Fibroblast of gingiva (primary cell): ENCODE measurements at places on chromosomes 5 and 9.

DNA sequence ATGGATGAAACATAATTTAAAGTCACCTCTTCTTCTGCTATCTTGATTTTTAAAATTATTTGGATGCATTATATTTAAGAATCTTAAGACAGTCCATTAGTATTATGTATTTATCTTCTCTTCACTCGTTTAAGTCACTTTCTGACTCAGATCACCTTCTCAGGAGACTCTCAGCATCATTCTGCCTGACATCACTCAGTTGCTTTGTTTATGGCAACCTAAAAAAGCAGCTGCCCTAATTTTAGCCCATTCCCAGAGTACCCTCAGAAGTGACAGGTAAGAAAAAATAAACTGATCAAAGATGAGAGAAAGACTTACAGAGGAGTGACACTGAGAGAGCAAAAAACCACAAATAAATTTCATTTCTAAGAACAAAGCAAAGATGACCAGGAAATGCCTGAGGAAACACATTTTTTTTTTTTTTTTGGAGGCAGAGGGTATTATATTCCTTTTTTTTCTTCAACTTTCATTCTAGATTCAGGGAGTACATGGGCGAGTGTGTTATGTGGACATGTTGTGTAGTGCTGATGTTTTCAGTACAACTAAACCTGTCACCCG, 140.5 kb downstream of the MUSK start:
- DNase-seq, result no peak

- DNase-seq, result no peak
These were observed 17.3 kb upstream of the STX17 start for GRCh38 chr9:99889120-99889519.

DNA sequence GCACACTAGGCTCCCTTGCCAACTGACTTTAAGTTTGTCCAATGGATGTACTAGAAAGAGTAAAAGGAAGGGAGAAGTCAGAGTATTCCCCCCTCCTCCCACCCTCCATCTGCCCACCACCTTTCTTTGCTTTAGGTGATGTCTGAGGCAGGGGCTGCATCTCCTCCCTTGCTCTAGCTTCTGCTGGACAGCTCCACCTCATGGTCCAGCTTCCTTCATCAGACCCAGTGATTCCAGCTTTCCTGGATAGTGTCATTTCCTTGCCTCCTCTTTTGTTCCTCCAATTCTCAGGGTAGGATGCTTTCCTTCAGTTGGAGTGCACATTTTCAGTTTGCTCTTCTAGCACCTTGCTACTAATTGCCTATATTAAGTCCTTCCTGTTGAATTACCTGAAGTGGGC, 67.4 kb downstream of the RAD23B start:
- no peak for DNase-seq

GRCh38 chr5:142551338-142552067, 134.4 kb downstream of the FGF1 start:
- DNase-seq, result no peak

GRCh38 chr5:159660401-159660800, 255.9 kb upstream of the ADRA1B start:
- DNase-seq, result no peak

GRCh38 chr9:109391176-109391575, 70.3 kb upstream of the EPB41L4B start:
- DNase-seq, result no peak

- no peak for DNase-seq
These were observed 105.6 kb downstream of the ADAMTSL1 start for GRCh38 chr9:18579536-18579935.

GRCh38 chr9:137303151-137303892, 1.3 kb upstream of the NRARP start:
- DNase-seq, result no peak

DNA sequence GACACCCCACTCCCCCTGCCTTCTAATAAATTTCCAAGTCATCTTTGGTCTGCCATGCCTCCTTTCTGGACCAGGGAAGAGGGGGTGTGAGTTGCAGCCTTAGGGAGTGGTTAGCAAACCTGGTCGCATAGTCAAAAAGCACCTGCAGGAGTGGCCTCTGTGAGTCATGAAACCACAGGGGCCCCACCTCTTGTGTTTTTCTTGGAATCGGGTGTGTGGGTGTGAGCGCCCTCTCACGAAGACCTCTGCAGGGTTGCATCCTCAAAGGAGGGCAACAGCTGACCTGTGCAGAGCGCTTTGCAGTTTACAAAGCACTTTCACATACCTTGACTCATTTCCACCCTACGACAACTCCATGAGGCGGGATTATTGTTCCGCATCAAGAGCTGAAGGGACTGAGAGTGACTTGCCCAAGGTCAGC, 36.8 kb upstream of the TEX48 start:
- DNase-seq, result no peak

DNA sequence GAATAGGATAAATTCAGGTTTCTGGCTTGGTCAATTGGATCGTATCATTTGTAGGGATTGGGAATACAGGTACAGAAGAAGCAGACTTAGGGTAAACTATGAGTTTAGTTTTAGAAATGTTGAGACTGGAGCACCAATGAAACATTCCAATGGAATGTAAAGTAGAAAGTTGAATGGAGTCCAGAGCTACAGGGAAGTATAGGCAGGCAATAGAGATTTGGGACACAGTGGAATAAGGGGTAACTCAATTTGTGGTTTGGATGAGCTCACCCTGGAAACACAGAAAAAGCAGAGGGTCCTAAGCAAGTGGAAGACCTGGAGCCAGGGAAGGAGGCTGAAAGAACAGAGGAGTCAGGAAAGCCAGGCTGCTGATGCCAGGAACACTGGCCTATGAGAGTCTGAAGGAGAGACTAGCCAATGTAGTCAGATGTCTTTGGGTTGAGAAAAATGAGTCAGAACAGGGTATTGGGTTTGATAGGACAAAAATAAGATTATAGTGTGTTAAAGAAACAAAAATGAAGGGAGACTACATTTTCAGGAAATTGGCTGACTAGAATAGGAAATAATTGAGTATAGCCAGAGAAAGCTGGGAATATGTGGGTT, 72.8 kb downstream of the STARD4 start:
- DNase-seq, result no peak

- DNase-seq, result peak; percentile 70
These were observed 17.6 kb downstream of the PDGFRB start for GRCh38 chr5:150137997-150138396.

DNA sequence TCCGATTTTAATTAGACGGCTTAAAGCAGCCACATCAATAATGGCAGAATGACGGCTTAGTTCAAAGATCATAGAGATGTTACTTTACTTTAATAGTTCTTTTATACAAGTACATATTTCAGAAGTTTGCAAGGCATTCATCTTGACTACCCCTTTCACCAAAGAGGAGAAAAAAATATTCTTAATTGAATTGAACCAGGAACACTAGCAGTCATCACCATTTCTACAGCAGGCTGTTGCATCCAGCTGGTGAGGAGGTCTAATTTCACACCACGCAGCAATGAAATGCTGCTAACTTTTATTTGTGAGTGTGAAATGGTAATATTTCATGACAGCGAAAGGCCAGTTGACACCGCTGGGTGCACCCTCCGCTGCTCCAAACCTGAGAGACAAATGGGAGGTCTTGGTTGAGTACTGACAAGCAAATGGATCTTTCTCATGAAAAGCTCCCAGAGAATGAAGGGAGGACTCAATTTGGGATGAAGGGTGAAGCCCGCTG, 322.2 kb downstream of the GLIS3 start:
- DNase-seq, result no peak

DNA sequence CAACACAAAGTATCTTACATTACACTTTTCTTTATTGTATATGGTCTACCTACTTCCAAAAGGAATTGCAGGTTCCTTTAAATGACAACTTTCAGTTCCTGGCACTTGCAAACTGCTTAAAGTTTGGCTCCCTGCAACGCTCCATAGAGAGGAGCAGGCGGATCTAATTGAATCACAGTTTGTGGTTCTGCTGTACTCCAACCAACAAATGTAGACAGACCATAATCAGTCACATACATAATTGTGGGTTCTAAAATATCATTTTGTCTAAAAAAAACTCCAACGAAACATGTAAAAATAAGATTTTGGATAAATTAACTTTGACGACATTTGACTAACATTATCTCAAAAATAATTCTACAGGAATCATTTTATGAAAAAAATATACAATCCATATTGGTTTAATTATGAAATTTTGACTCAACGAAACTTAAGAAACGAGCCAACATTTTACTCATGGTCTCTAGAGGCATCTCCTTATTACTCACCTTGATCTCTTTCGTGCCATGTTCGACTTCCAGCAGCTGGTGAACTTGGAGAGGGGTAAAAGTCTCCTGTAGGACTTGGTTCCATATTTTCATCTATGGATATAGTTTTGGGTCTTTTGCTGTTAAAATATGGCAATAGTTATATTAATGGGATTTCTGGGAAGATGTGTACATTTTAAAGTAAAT, 167.6 kb downstream of the NFIB start:
- peak; percentile 5 for DNase-seq

DNA sequence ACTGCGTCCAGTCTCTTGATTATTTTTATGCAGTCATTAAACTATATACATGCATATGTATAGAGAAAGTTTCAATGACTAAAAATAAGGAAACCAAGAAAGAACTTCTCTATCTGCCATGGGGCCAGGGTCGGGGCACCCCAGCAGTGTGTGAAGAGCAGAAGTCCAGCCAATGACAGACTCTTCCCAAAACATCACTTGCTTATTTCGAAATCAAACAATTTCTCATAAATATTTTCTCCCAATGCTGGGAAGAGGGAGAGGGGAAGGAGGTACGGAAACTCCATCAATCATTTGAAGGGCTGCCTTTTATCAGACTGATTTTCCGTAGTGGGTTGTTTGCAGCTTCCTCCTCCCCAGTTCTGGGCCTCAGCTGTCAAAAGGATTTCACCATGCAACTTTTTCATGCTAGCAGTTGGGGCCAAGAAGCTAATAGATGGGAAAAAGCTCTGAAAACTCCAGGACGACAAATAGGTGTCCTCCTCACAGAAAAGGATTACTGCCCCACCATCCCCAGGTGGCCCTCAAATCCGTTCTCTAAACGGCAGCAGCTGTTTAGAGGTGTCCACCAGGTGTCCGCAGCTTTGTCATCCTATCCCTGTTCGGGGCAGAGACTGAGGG, 617 bp upstream of the FPGS start:
- no peak for DNase-seq

DNA sequence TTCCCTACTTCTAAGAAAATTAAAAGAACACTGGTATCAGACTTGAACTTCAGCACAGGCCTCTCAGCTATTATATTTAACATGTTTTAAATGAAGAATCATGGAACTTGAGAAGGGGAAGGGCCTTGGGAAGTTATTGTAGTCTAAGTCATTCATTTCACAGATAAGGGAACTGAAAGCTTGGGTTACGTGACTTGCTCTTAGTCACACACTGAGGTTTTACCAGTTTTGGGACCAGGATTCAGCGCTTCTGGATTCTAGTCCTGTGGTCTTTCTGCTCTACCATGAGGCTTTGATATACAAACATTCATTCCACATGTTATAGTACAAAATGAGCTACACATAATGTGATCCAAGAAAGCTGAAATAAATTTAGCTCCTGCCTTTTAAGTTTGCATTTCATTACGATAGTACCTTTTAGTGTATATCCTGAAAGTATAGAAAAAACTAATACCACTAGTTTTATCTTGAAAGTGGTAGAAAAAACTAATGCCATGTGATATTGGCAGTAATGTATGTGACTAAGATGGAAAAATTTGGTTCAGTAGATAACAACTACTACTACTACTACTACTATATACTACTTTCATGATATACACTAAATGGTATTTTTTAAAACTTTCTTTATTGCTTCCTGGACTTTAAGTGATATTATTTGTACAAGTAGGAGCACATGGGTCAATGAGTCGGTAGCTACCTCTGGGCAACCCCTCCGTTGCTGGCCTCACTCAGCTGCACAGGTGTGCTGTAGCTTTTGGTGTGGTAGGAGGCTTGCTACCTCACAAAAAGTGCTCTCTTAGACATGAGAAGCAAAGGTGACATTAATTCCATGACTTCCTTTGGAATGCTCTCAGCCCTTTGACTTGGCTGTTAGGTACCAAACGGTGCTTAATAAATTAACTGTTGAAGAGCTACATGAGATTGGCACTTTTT, 40.7 kb downstream of the F2RL2 start:
- DNase-seq, result no peak

- no peak for DNase-seq
These were observed 221.9 kb downstream of the GABRG2 start for GRCh38 chr5:162289489-162289888.

- no peak for DNase-seq
These were observed 236.0 kb upstream of the ZNF462 start for GRCh38 chr9:106626936-106627335.

DNA sequence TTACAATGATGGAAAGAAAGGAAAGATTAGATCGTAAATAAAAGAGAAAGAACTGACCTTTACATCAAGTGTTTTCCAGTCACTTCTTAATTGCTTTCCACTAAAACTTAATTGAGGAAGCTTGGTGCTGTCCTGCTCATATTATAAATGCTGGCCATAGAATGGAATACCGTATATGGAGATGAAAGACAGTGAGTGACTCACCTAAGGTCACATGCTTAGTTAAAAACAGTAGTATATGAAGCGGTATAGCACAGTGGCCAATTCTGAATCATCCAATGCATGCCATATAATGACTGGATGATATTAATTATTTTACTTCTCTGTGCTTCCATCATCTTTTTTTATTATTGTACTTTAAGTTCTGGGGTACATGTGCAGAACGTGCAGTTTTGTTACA, 482.4 kb upstream of the SGCD start:
- DNase-seq, result no peak

DNA sequence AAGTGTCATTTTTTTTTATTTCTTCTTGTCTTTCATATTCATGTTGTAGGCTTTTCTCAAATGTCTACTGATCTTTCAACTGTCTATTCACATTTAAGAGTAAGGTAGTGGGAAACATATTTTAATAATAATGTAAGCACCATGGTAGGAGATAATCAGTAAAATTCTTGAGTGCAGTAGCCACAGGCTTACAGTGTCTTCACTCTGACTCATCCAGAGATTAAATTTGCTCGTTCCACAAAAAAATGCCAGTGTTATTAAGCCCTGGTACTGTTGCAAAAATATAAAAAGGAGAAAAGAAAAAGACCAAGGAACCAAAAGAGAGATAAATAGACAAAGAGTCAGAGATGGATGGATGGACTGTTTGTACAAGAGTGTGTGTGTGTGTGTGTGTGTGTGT, 43.0 kb downstream of the PARP8 start:
- peak; percentile 25 for DNase-seq

- no peak for DNase-seq
These were observed 35.2 kb downstream of the LMNB1 start for GRCh38 chr5:126812199-126812570.
